GM23338 (cell line): ENCODE measurements at places on chromosomes 6 and 20. TPM values are rescaled to one million over a fixed set of nuclear protein-coding genes. Genes with fewer than 3 reads are reported as not detected.

Gene CPXM1
- 21.5 and 29.3 TPM in 2 replicates for total RNA-seq

GRCh38 chr6:155520078-155520477 is 64.4 kb upstream of the NOX3 start:
- no peak for DNase-seq

Gene LRRC73
- total RNA-seq, result 0.08 and 0.59 TPM in 2 replicates

GRCh38 chr6:31723245-31723979 is at the start of gene MPIG6B:
Gene MPIG6B, plus strand, starts transcription at chr6:31723373. Its CDS starts 11 bp downstream, at chr6:31723384.
- peak; percentile 29 for DNase-seq

Gene DOK5
- total RNA-seq, result 4.9 and 5.0 TPM in 2 replicates

- DNase-seq, result peak; percentile 44
These were observed 260.0 kb downstream of the ARID1B start for GRCh38 chr6:157037165-157037564.

Gene CDH4
- 4.0 and 4.2 TPM in 2 replicates for total RNA-seq

GRCh38 chr6:21998582-21998981 is 298.3 kb downstream of the PRL start:
- DNase-seq, result no peak

- DNase-seq, result peak; percentile 60
These were observed 70.9 kb downstream of the LCA5 start for GRCh38 chr6:79466207-79466834.

DNA sequence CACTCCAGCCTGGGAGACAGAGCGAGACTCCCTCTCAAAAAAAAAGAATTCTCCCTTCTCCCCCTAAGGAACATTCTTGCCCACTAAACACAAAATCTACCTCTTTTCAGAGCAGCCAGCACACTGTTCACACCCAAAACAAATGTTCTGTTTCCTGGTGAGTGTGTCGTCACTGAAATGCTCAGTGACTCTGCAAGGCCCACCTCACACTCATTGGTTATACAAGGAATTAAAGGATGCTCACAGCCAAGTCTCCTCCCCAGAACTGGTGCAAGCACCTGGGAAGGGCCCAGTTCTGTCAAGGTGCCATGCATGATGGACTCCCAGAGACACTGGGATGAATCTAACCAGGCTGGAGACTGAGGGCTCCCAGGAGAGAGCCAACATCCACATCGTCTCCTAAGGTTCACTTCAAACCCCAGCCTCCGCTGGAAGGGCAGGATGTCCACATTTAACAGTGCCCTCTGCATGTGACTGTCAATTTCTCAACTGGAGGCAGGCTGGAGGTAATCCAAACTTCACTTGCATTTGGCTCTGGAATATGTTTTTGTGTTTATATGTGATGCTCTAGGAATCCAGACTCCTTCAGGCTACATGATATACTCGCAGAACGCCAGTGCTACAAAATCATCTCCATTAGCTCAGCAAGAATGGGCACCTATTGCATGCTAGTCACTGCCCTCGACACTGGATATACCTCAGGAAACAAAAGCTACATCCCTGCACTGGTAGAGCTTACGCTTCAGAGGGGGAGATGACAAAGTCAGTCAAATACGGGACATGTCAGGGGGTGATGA is 7.1 kb downstream of the RRBP1 start:
- no peak for DNase-seq

DNA sequence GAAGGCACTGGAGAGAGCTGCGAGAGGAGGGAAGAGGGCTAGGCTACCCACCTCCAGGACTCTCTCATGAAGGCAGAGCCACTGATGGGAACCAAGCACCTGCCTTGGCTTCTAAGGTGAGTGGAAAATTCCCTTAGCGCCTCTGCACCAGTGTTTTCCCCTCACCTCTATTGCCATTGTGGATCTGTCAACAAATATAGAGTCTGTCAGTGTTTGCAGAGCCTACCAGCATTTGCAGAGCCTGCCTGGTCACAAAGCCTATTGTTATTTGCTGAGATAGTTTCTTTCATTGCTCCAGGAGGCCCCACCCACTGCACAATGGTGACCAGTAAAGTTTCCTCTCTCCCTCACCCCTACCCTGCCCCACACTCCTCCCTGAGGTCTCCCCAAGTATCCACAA is 141.9 kb downstream of the MRPL14 start:
- DNase-seq, result no peak

Gene CD109
- 5.3 and 6.0 TPM in 2 replicates for total RNA-seq
